ENCODE measurements at places on chromosomes 3 and 15.

- DNase-seq: peak; percentile 35
These were observed 78.3 kb upstream of the CDIN1 start for GRCh38 chr15:36501063-36501678.

- no peak for DNase-seq
These were observed 11.4 kb downstream of the SEMA3G start for GRCh38 chr3:52433328-52433995.

DNA sequence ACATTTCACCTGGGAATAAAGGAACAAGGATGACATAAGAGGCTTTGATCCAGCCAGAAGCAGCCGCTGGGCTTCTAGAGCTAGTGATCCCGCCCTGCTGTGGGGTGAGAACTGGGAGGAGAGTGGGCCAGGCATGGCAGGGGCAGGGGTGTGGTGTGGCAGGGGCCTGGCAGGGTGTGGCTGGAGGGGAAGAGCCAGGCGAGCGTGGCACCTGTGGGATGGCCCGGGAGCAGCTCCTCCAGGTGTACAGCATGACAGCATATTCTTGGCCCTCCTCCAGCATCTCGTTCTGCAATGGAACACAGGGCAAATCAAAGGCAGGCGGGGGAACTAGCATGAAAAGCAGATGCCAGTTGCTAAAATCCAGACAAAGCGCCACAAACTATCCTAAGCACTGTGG is 35.5 kb downstream of the CYFIP1 start:
- DNase-seq: no peak

DNA sequence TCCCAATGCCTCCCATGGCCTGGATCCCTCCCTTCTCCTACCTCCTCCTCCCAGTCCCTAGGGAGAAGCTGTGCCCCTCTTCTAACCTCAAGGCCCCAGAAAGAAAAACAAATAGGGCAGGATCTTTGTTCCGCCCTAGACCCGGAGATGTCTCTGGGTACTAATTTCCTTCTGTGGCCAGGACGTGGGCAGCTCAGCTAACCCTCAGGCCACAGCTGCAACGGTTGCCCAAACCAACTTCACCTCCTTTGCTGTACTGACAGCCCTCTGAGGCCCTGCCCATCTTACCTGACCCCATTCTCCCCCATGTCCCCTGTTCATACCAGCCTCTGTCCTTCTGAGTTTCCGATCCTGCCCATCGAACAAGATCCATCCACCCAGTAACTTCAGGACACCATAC is 70.7 kb downstream of the SRGAP3 start:
- DNase-seq: no peak

DNA sequence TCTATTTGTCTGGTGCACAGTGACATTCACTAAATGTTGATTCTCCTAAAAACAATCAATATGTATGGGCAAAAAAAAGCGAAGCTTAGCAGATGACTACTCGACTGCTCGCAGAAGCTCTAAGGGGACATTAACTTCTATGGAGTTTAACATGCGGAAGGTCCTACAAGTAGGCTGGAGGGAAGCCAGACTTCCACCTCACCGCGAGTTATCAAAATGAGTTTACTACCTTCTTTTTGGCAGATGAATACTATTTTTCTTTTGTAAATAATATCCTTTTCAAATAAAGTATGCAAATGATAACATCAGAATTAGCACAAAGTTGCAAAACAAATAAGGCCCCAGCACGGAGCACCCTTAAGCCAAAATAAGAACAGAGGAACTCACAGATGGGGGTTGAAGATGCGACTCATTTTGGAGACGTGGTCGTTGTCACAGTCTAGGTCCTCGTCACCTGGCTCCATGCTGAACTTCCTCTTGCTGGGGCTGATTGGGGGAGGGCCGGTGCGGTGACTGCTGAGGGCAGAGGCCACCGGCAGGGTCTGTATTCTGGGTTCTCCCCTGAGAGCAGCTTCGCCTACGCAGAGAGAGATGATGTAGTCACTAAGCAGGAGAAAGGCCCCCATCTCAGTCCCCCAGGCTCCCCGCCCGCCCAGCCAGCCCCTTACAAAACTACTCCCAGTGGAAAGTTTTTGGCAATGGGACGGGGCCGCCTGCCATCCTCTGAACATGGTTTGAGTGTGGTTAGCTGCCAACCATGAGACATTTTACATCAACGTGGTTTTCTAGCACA is 42.1 kb downstream of the VGLL4 start:
- DNase-seq: no peak

DNA sequence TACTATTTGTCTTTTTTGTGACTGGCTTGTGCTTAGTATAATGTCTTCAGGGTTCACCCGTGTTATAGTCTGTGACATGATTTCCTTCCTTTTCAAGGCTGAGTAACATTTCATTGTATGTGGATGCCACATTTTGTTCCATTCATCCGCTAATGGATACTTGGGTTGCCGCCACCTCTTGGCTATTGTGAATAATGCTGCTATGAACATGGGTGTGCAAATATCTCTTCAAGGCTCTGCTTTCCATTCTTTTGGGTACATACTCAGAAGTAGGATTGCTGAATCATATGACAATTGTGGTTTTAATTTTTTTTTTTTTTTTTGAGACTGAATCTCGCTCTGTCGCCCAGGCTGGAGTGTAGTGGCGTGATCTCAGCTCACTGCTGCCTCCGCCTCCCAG is 15.4 kb downstream of the CRTC3 start:
- DNase-seq: no peak

- DNase-seq: no peak
These were observed 27.1 kb upstream of the GALNT15 start for GRCh38 chr3:16147220-16147994.

DNA sequence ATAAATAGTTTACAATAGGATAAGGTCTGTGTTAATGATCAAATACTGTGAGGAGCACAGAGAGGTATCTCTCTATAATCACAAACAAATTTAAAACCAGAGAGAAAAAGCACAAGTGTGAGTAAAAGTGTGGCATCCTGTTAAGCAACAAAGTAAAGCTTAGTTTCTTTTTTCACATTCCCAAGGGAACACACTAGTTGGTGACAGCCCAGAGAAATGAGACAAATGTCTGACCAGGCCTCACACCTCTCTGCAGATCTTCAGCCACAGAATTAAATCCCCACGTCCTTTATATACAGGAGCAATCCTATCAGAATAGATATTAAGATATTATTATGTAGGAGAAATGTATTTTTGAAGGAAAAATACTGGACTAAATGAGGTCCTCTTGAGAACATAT is 2.7 kb downstream of the FBN1 start:
- DNase-seq: no peak

DNA sequence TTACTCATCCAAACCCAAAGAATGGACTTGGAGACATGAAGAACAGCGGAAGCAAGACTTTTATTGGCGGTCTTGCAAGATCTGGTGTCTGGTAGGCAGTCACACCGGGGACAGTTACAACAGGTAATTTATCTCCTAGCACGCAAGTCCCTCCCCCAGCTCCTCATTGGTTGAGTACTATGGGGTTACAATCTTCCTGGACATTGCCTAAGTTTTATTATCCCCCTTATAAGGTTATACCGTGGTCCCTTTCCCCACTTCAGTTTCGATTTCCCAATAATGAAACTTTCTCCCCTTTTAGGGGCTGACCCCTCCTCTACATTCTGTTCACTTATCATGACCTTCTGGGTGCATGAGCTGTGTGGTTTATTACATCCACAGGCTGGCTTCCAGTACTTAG is 18.7 kb downstream of the ARL8B start:
- no peak for DNase-seq

DNA sequence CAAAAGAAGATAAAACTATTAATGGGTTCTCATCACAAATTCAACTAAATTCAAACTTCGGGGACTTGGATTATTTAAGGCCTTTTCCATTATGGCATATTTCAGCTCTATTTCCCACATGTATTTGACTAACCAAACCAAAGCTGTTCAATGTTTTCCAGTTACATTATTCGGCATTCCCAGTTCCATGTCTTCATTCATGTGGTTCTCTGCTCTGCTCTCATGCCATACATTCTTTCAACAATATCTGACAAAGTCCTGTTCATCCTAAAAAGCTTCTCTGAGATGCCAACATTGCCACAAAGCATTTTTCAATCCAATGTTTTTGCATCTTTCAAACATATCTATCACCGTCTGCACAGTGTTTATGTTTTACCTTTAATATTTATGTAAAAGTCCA is 141.4 kb downstream of the GREM1 start:
- no peak for DNase-seq

- DNase-seq: no peak
These were observed 11.3 kb upstream of the XRN1 start for GRCh38 chr3:142459096-142459495.

DNA sequence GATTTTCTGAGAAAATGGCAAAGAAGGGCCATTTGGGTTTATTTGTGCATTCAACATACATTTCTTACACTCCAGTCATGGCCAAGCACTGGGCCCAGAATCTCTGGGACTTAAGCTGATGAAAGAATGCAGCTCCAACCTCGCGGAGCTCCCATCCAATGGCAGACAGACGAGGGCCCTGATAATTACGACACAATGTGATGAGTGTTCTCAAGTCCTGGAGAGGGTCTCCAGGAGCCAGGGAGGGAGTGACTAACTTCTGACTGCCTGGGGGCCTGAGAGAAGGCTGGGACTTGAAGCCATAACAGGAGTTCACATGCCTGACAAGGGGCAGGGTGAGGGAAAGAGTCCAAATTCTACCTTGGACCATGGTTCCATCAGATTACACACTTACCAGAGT is 42.6 kb upstream of the BNC1 start:
- no peak for DNase-seq

- peak; percentile 76 for DNase-seq
These were observed 854 bp downstream of the CLEC3B start for GRCh38 chr3:45026957-45027356.

DNA sequence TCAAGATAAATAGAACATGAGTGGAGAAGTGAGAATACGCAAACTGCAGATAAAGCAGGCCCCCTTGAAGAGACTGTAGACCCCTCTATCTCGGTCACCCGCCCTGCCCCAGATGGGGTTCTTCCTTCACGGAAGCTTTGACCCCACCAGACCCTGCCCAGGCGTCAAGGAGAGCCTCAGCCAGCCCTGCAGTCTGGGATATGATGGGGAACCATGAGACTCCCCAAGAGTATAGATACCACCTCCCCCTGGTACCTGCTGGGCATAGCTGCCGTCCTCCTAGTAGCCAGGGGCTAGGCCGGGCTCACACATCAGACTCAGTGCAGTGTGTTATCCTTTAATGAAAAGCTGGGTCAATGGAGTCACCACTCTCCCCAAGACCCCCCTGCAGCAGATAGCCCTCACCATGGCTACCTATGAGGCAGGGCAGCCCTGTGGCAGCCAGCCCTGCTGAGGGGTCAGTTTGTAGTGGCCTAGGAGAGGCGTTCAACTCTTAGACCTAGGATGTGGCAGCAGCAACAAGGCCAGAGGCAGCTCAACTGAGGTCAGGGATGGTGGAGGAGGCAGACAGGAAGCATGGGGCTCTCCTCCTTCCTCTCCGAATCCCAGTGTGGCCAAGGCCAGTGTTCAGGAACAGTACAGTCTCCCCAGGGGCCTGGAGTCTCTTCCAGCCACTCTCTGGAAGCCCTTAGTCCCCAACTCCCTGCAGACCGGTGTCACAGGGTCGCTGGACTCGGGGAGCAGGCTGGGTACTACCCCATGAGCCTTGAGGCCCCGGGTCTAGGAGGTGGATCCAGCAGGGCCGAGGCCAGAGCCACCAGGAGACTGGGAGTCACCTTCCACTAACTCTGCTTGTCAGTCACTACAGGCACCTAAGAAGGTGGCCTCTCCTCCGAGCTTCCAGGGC is 26.1 kb downstream of the PLXNB1 start:
- DNase-seq: no peak

- DNase-seq: peak; percentile 35
These were observed 106.6 kb downstream of the SSR3 start for GRCh38 chr3:156448300-156448699.

GRCh38 chr3:171994646-171995428 is 44.5 kb upstream of the FNDC3B start:
- peak; percentile 71 for DNase-seq

GRCh38 chr3:37897763-37898162 is 36.1 kb downstream of the CTDSPL start:
- DNase-seq: no peak

DNA sequence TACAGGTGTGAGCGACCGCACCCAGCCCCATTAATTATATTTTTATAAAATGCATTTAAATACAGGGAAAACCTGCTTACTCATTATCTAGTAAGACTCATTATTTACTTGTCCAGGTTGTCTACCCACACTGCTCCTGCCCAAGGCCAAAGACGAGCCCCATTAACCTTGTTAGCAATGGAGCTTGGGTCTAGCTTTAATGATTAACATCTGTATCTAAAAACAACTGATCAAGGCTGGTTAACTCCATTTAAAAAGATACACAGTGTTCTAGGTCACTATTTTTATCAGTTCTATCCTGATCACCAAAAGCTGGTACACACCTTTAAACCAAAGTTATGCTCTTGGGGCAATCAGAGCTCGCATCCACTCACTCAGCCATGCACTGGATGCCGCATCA is 10.4 kb upstream of the NCKIPSD start:
- DNase-seq: no peak

DNA sequence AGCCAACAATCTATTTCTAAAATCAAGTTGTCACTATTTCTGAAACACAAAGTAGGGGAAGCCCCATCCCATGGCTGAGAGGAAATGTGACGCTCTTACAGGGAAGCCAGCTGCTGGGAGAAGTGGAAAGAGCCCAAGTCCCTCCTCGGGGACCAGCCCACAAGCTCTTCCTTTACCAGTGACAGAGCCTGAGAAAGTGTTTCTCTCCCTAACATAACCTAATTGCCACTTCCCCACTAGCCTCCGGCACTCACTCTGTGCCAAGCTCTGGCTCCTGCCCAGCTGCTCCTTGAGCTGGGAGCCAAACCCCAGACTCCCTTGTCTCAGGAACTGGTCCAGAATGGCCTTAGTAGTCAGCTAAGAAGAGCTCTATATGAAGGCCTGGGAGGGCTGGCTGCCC is 42.9 kb downstream of the TNFAIP8L3 start:
- no peak for DNase-seq

GRCh38 chr3:105967117-105967516 is 98.3 kb upstream of the CBLB start:
- DNase-seq: peak; percentile 10

DNA sequence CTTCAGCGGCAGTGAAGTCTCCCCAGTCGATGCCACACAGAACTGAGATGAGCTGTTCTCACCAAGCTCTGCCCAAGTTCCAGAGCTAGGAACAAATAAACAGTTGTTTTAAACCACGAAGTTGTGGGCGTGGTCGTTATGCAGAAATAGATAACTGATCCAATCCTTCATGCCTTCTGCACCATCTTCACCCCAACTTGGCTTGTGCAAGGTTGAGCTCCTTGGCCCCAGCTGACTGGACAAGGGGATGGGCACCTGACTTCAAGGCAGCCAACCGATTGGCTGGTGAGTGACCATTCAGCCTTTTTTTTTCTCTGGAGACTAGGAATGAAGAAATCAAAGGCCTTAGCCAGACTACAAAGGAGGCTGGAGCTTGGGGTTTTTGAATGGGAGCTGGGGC is 23.9 kb downstream of the LINGO1 start:
- DNase-seq: no peak

- no peak for DNase-seq
These were observed 2.6 kb downstream of the CYP19A1 start for GRCh38 chr15:51335538-51336410.
